ENCODE measurements at places on chromosomes 1 and 21. TPM values are rescaled to one million over a fixed set of nuclear protein-coding genes. Genes with fewer than 3 reads are reported as not detected.

GRCh38 chr1:221328371-221328770 lies 413.5 kb downstream of the DUSP10 start:
- no peak for DNase-seq

- DNase-seq = no peak
Observed at GRCh38 chr1:8858112-8858668, 20.3 kb downstream of the ENO1 start.

GRCh38 chr1:199064971-199065370 lies 426.1 kb downstream of the PTPRC start:
- DNase-seq = no peak

- DNase-seq = no peak
Observed at GRCh38 chr1:40985875-40986274, 6.4 kb downstream of the CTPS1 start.

- no peak for DNase-seq
Observed at GRCh38 chr1:23177438-23178380, 9.1 kb upstream of the LUZP1 start.

DNA sequence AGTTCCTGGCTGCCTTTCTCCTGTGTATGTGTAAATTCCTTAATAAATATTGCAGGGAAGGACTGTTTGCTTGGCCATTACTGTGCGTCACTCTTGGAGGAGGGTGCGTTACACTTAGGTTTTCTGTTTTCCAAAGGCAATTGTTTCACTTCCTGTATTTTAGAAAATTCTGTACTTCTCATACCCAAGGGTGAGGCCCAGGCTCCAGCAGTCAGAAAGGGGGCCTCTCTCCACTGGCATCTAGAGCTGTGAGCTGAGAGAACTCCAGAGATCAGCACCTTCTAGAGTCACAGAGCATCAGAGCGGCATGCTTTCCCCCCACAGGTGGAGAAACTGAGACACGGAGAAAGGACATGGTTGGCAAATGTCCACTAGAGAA lies 27.0 kb upstream of the ZFP69B start:
- no peak for DNase-seq

Gene OR10J5
- not detected for total RNA-seq

Gene TMPRSS2
- total RNA-seq = 111 TPM

All from Panc1 (cell line).